COR-L47 (cell line): ENCODE measurements at places on chromosomes 6 and 20.

DNA sequence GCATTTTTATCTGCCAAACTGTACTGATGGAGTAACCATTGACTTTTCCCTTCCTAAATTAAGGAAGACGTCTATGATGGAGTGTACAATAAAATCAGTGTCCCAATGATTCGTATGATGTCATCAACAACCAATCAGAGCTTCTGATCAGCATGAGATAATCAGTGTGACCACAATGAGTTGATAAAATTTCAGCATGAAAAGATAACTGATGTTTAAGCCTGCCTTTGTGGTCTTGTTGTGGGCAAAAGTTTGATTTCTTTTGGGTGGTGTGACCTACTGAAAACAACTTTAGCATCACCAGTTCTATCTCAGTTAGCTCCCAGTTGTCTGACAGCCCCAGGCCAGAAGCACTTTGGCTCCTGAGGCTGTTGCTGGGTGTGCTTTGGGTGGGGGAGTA is 3.3 kb downstream of the PCIF1 start:
- DNase-seq: no peak

- DNase-seq: no peak
Measured at GRCh38 chr6:140987364-140988155, 1145.2 kb upstream of the GJE1 start.

GRCh38 chr6:73515204-73515655 is 5.6 kb downstream of the EEF1A1 start:
- DNase-seq: no peak

DNA sequence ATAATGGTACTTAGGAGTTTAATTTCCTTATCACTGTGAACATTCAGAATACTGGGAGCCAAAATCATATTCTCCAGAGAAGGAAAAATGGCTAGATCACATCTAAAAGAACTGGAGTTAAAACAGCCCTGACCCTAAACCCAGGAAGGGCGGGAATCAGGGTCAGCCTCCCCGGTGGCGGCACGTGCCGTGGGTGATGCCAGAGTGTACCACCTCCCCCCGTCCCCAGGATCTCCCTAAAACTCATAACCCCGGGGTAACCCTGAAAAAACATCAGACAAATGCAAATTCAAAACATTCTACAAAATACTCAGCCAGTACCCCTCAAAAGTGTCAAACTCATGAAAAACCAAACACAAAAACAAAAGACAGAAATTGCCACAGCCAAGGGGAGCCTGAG is 148.3 kb downstream of the DLL1 start:
- no peak for DNase-seq

- no peak for DNase-seq
Measured at GRCh38 chr6:112179631-112180030, 74.7 kb downstream of the LAMA4 start.

DNA sequence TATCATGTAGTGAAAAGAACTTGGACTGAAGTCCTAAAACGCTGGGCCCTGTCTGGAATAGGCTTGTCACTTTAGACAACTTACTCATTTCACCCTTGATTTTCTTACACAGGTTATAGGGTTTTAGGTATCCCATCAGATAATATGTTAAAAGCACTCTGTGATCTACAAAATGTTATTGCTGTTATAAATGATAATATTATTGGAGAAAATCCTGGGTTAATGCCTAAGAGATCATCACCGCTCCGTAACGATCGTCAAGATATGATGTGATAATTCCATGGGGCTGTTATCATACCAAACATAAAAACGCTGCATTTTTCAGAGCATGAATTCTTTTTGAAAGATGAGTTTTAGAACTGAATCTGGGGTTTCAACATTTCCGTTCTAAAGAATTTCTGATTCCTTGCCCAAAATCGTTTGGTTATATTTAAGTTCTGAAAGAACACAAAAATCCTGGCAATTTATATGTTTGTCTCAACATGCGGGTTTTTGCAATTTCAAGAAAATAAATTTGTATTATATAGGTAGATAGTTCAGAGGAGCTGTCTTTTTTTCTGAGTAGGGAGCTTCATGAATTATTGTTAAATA is 154.8 kb downstream of the FOXC1 start:
- no peak for DNase-seq

- DNase-seq: no peak
Measured at GRCh38 chr6:142934599-142934998, 10.4 kb downstream of the HIVEP2 start.
